ENCODE measurements at places on chromosomes 3 and 15. TPM values are rescaled to one million over a fixed set of nuclear protein-coding genes. Genes with fewer than 3 reads are reported as not detected.

- DNase-seq: no peak
Measured at GRCh38 chr3:11878837-11879236, 32.2 kb upstream of the TAMM41 start.

DNA sequence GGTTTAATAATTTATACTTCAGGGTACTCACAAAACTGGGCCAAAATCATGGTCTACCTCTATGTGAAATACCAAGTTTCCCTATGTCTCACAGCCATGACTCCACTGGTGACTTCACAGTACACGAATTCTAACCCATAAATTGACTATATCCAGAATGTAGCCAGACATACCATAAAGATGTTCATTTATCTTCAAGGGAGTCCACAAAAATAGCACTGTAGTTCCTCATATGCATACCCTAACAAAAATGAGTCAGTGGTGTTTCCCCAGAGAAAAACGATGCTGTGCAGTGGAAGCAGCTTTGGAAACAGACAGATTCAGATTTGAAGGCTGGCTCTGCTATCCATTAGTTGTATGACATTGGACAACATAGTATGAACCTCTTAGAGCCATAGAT lies 438.8 kb downstream of the FHIT start:
- DNase-seq: no peak

CGGBP1 gene
- total RNA-seq: 81.8 TPM

DNA sequence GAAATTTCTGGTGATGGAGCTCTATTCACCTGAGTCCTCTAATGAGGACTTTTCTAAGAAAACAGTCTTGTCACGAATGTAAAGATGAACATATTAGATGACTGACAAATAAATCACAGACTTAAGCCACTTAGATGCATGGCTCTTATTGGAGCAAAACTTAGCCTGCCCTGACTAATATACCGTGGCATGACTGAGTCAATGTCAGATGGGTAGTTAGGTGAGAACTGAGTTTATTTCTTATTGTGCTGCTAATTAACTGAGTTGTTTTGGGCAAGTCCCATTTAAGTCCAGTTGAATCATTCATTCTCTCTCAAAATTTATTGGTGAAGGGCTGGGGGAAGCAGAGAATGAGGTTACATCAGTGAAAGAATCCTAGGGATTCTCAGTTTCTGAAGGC lies 459.8 kb downstream of the MCTP2 start:
- DNase-seq: no peak

- no peak for DNase-seq
Measured at GRCh38 chr3:32596282-32596908, 25.7 kb upstream of the DYNC1LI1 start.

GMPS gene
- 60.8 TPM for total RNA-seq

CYP1A2 gene
- not detected for total RNA-seq

UTS2B gene
- not detected for total RNA-seq

DNA sequence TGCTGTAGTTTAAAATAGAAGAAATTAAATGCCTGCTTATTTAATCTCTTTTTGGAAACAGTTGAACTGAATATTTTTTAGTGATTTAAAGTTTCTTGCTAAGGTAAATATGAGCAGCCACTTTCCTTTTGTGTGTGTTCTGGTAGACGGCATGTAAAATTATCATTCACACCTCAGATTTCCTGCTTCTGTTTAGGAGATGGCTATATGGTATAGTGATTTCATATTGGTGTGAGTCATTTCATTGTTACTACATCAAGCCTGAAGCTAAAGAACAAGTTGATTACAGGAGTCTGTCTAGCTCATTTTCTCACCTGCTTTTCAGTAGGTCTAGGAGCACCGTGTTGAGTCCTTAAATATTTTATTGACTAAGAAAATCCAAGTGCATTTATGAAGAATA lies 2.2 kb downstream of the LRCH3 start:
- DNase-seq: peak; percentile 81

- DNase-seq: peak; percentile 3
Measured at GRCh38 chr15:23565395-23566070, at the start of gene MKRN3. MKRN3 (plus strand) TSS chr15:23565674; CDS start chr15:23565783, 109 bp downstream.

GRCh38 chr15:60191016-60191415 lies 186.9 kb downstream of the FOXB1 start:
- DNase-seq: no peak

DNA sequence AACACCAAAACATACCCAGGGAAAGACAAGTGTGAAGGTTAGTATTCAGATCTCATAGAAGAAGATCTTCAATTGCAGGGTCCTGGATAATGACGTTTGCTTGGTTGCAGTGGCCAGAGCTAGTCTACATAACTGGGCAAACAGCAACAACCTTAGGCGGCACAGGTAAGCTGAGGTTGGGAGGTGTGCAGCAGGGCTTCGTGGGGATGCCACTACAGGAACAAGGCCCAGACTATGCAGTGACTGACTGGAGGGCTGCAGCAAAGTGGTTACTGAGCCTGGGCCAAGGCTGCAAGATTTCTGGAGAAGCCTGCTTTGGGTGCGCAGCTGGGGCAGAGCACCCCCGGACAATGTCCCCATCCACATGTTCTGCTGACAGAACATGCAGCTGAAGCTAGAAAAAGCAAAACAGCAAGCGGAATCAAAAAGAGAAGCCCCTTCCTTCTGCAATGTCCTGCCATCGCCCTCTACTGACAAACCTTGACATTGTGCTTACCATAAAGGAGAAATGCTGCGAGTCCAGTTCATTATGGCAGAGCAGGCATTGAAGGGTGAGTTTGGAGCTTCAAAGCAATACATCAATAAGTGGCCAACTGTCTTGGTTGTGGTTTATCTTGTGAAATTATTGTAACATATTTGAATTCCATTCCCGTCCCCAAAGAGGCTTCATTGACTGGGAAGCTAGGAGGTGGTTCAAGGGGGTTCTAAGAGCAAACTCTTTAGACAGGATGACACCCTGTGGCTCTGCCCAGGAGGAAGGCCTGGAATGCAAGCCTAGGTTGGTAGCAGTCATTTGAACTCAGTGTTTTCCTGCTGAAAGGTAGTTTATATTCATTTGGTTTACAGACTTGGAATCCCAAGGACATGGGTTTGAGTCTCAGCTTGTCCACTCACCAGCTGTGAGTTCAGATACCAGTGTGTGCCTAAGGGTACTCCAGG lies 217.0 kb downstream of the PDCD6IP start:
- no peak for DNase-seq

GRCh38 chr3:129305592-129306091 lies 27.0 kb downstream of the HMCES start:
- peak; percentile 81 for DNase-seq

All from renal cortical epithelial cell (primary cell).